ENCODE measurements at places on chromosomes 4 and X.

DNA sequence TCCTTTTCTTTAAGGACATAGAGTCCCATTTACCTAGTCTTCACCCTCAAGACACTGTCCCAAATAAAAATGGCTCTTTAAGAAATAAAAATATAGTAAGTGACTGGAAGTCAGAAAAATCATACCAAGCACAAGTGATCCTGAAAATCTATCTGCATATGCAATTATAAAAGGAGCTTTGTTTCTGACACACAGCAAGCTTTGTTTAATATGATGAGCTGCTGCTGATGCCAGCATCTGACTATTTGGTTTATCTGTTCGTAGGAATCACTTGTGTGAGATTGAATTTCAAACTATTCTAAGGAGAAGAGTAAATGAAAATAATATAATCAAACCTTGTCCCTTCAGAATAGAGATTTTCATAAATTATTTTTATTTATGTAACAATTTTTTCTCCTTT lies 332.4 kb downstream of the PCDH7 start:
- DNase-seq: no peak

GRCh38 chr4:40763228-40763716 lies 13.5 kb downstream of the NSUN7 start:
- no peak for DNase-seq

GRCh38 chrX:55127692-55128091 lies 38.9 kb downstream of the PAGE2 start:
- DNase-seq: no peak

DNA sequence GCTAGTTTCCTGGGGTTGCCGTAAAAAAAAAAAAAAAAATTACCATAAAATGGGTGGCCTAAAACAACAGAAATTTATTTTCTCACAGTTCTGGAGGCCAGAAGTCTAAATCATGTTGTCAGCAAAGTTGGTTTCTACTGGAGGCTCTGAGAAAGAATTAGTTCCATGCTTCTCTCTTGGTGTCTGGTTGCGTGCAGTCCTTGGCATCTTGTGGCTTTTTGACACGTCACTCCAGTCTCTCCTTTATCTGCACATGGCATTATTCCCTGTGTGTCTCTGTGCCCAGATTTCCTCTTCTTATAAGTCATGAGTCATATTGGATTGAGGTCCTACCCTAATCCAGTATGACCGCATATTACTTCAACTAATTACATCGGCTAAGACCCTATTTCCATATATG lies 38.7 kb downstream of the SPATA4 start:
- DNase-seq: no peak

DNA sequence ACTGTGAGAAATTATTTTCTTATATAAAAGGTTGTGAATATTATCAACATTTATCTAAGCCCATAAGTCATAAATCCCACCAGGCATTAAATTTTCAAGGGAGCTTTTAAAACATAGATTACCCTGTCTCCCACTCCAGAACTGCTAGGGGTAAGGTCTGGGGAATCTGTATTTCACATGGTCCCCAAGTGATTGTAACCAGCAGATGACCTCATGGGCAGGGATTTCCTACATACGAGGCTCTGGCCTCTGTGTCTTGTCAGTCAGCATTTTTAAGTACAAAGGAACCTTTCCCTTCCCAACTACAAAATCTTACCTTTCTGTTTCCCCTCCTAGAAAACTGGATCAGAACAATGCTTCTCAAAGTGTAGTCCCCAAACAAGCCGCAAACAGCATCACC lies 188.6 kb downstream of the TSPAN5 start:
- DNase-seq: no peak

DNA sequence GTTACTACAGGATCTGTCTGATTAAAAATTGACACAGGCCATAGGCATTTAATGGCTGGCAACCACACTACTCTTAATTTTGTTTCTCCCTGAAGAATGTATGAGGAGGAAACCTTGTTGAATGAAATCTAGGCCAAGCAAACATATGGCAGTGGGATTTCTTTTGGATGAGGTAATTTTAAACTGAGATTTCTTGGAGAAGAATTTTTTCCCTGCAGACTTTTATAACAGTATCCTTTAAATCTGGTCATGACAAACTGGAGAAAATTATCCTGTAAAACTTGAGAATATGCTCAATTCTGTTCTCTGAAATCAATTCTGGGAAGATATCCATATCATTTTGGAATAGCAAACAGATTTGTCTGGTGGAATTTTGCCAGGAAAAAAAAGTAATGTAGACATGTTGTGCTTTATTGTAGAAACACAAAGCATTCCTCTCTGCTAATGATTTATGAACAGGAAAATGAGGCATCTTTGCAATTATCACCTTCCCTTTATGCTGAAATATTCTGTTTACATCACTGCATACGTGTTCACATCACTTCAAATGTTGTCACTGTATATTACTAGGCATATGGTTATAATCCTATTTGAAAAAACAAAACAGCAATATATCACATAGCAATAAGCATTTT lies 108.3 kb upstream of the ARSJ start:
- DNase-seq: peak; percentile 29

- no peak for DNase-seq
Measured at GRCh38 chr4:17164666-17165065, 266.2 kb upstream of the LDB2 start.

- DNase-seq: no peak
Measured at GRCh38 chrX:106510713-106511403, 100.9 kb upstream of the RADX start.

DNA sequence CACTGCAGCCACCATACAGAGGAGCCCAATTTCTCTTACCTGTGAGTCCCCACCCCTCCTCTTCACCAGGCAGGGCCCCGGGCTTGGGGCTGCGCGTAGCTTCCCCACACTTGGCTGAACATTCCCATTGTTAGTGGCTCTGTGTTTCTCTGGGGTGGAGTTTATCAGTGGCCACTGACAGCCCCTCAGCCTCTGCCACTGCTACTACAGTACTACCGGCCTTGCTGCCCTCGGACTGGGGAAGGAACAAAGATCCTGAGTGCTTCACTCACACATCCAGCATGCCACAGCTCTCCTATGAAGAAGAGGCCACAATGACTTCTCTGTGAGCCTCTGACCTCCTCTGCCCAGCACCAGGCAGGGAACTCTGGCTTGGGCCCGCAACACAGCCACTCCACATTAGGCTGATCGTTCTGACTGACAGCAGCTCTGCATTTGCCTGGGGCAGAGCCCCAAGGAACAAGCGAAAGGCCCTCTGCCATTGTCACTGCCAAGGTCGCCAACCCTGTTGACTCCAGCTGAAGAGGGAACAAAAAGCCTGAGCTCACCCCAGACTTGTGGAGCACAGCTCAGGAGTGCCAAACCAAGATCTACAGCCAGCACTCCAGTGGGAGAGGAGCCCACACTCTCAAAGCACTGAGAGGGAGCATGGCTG lies 24.0 kb downstream of the ABCB7 start:
- no peak for DNase-seq

Data from NCI-H2171 treated with DMSO at 0.1 percent for 48 hours (cell line).